ENCODE measurements at places on chromosomes 7 and 10. TPM values are rescaled to one million over a fixed set of nuclear protein-coding genes. Genes with fewer than 3 reads are reported as not detected.

The ELFN1 gene
- total RNA-seq, result 11.3 TPM

The ABCA13 gene
- 0.92 TPM for total RNA-seq

The GNAT3 gene
- total RNA-seq, result not detected

The PRLHR gene
- 1.2 TPM for total RNA-seq

The MOGAT3 gene
- total RNA-seq, result not detected

The SSC4D gene
- total RNA-seq, result 1.6 TPM

The NANOS1 gene
- total RNA-seq, result 15.7 TPM

The OR2A1 gene
- total RNA-seq, result not detected

The IGFBP3 gene
- 7.2 TPM for total RNA-seq

The GIMAP4 gene
- 10.8 TPM for total RNA-seq

The RGR gene
- total RNA-seq, result 1.6 TPM

The PPP1R17 gene
- total RNA-seq, result 2.8 TPM

The UNCX gene
- 2.3 TPM for total RNA-seq

The WNT8B gene
- total RNA-seq, result 0.69 TPM

The EBLN1 gene
- not detected for total RNA-seq

The CYP2C9 gene
- not detected for total RNA-seq

The CAV2 gene
- total RNA-seq, result 12.2 TPM

The IFIT2 gene
- total RNA-seq, result 11.1 TPM

The TET1 gene
- total RNA-seq, result 33.7 TPM

The NRCAM gene
- total RNA-seq, result 205 TPM

The MEOX2 gene
- total RNA-seq, result 0.23 TPM

The CYP2C8 gene
- 4.2 TPM for total RNA-seq

The NPFFR1 gene
- 5.1 TPM for total RNA-seq

The HOGA1 gene
- 2.5 TPM for total RNA-seq

The LBX1 gene
- not detected for total RNA-seq

The GPC2 gene
- 49.6 TPM for total RNA-seq

The ZNF736 gene
- total RNA-seq, result 50.7 TPM

The KEL gene
- total RNA-seq, result 2.5 TPM

The HKDC1 gene
- total RNA-seq, result 2.1 TPM

The ADGRA1 gene
- total RNA-seq, result 12.0 TPM

The CALML5 gene
- total RNA-seq, result not detected

The SEMA3E gene
- 12.2 TPM for total RNA-seq

The C10orf62 gene
- 0.23 TPM for total RNA-seq

The ZSWIM8 gene
- total RNA-seq, result 46.1 TPM

The POLR2J2 gene
- total RNA-seq, result 5.3 TPM

The LRRC4 gene
- total RNA-seq, result 21.2 TPM

The HMX2 gene
- 0.92 TPM for total RNA-seq

The GDF2 gene
- 0.23 TPM for total RNA-seq

The MSMB gene
- not detected for total RNA-seq

The FFAR4 gene
- total RNA-seq, result 1.2 TPM

The ACHE gene
- 73.4 TPM for total RNA-seq

The AKR1D1 gene
- not detected for total RNA-seq

The LRRD1 gene
- total RNA-seq, result 0.92 TPM

The MKX gene
- total RNA-seq, result 3.2 TPM

The CCL24 gene
- total RNA-seq, result not detected

The ANKMY2 gene
- 65.5 TPM for total RNA-seq

The PROSER2 gene
- 0.92 TPM for total RNA-seq

The INSYN2A gene
- 22.6 TPM for total RNA-seq

The FEZF1 gene
- 12.2 TPM for total RNA-seq

The ZKSCAN1 gene
- 78.9 TPM for total RNA-seq

The KLLN gene
- total RNA-seq, result 1.4 TPM

The EPO gene
- not detected for total RNA-seq

The GRM3 gene
- 153 TPM for total RNA-seq

The SMKR1 gene
- 6.7 TPM for total RNA-seq

The PGAM2 gene
- 16.4 TPM for total RNA-seq

The OPN4 gene
- not detected for total RNA-seq

Measured in diencephalon (tissue), 1 donor.